Small intestine (tissue), 16 donors: ENCODE measurements at places on chromosomes 12 and 14.

DNA sequence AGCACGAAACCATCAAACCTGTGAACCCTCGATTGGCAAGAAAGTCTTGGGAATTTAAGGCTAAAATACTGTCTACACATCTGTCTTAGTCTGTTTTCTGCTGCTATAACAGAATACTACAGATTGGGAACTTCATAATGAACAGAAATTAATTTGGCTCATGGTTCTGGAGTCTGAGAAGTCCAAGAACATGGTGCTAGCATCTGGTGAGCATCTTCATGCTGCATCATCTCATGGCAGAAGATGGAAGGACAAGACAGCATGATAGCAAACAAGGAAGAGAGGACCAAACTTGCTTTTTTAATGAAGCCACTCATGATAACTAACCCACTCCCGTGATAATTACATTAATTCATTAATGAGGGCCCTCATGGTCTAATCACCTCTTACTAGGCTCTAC lies 102.0 kb upstream of the CDKN3 start:
- no peak for DNase-seq

DNA sequence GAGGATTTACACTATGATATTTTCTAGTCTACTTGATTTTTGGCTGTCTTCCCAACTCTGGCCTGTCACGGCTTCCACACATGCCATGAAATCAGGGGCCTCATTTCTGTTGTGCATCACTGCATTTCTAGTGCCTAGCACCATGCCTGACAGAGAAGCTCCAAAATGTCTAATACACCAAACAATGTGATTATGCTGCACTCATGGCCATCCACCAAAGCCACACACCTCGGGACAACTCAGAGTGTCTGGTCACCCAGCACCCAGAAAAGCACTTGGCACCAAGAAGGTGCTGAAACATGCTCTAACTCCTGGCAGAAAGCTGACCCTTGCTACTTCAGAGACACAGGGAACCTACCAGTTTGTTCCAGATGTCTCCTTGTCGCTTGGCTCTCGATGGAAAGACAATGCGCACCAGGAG lies 11.3 kb downstream of the GCN1 start:
- DNase-seq, result no peak

GRCh38 chr14:24866067-24866639 lies 183.8 kb downstream of the STXBP6 start:
- DNase-seq, result no peak

DNA sequence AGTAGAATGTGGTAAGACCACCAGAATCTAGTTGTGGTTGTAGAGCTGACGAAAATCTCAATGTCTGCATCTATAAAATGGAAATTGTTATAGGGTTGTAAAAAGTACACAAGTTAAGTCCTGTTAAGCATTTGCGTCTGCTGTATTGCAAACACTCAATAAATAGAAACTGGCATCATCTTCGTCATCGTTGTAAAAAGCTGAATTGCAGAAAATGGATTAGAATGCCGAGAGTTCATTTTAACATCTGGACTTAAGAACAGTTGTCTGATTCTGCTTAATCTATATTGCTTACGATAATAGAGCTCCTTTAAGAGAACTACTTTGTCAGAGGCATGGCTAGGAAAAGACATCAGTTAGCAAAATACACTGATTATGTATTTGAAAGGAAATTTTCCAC lies 33.2 kb downstream of the KCNMB4 start:
- DNase-seq, result no peak

DNA sequence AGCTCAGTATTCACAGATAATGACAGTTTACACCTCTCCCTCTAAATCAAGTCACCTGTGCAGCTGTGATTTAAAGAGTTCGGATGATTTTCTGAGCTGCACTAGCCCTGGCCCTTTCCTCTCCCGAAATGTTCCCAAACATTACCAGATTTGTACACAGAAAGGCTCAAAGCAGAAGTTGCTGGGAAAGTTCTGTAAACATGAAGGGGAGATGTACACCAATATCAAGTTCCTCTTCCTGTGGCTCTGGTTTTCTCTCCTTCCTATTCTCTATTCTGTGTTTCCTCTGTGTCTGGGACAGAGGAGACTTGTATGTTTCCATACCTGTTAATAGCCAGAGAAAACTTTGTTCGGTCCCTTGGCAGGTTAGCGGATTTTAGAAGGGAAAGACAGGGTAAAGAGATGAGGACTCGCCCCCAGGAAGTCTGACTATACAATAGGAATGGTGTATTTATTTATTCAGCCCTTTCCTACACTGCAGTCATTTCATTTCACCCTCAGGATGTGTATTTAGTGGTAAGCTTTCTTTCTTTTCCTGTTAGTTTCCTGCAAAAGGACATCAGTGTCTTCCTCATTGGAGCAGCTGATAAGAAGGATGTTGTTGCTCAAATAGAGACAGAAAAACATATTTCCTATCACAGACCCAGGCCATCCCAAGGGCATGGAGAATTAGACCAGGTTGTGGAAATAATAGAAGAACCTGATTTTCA lies 7.6 kb upstream of the NUMB start:
- peak; percentile 14 for DNase-seq

GRCh38 chr12:17665839-17666238 lies 424.2 kb downstream of the RERGL start:
- DNase-seq, result no peak

GRCh38 chr14:53599221-53599945 lies 357.2 kb downstream of the BMP4 start:
- DNase-seq, result no peak

DNA sequence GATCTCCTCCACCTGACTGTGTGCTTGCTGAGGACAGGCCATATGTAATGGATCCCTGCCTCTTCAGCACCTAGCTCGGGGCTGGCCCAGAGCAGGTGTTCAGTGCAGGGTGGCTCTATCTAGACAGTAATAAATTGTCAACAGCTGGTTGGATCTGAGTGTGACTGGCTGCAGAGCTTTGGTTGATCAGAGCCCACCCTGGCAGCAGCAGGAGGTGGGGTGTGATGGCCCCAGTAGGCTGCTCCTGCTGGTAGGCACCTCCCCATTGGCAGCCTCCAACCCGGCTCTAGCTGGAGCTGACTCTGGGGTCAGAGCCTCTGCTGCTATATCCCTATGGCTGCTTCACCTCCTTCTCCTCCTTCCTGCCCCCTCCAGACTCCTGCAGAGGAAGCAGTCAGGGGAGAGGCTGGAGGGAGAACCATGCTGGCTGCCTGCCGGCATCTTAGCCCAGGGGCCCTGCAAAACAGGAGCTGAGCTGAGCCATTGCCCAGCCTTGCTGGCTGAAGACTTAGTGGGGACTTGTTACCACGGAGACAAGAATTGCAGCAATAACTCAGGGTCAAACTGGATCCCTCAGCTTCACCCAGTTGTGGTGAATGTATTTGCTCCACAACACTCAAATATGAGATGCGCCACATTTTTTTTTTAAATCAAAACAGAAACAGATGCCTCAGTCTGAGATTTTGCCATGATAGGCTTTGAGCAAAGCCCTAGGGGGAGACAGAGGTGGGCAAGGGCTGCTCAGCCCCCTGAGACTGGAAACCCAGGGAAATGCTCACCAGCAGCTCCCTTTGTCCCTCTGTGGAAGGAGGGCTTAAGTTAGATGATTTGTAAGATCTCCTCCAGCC lies 22.2 kb downstream of the TMEM63C start:
- no peak for DNase-seq

DNA sequence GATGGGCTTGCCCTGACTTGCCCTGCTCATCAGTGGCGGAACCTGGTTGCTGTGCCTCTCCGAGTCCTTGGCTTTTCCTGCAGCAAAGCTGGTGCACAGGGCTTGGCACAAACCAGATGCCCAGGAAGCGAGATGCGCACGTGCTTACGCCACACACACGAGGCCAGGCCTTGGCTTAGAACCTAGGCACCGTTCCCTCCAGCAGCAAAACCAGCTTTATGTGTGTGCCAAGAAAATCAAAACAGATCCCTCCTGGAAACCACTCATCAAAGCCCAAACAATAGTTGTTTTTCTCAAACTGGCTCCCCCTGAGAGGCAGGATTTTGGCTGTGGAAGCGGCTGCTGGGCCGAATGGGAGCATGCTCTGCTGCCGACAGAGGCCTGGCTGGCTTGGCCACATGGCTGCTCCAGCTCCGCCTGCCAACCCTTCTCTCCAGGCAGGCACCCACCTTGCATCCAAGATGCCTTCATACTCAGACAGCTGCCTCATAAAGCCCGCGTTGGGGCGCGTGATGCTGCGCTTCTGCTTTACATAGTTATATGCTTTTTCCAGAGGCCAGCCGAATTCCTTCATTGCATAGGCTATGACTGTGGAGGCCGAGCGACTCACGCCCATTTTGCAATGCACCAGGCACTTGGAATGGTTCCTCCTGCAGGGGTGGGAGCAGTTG lies 58.7 kb downstream of the SSH1 start:
- DNase-seq, result no peak

DNA sequence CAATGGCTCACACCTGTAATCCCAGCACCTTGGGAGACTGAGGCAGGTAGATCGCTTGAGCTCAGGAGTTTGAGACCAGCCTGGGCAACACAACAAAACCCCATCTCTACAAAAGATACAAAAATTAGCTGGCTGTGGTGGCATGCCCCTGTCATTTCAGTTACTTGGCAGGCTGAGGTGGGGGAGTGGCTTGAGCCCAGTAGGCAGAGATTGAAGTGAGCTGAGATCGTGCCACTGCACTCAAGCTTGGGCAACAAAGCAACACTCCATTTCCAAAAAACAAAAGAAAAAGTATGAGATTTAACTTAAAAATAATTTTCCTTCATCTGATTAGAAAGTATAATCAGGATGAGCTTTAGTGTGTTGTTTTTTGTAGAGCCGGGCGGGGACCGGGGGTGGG lies 47.9 kb upstream of the BCAT1 start:
- no peak for DNase-seq

- DNase-seq, result no peak
Measured at GRCh38 chr14:101202627-101203404, 299.3 kb upstream of the RTL1 start.

- DNase-seq, result no peak
Measured at GRCh38 chr14:105433161-105433605, 13.6 kb downstream of the MTA1 start.

GRCh38 chr14:54516709-54517108 lies 7.0 kb downstream of the CGRRF1 start:
- DNase-seq, result no peak

- peak; percentile 92 for DNase-seq
Measured at GRCh38 chr14:105314287-105315200, at the start of gene PACS2. Gene PACS2 (plus strand): TSS chr14:105314748. CDS start chr14:105314919, 171 bp downstream.

DNA sequence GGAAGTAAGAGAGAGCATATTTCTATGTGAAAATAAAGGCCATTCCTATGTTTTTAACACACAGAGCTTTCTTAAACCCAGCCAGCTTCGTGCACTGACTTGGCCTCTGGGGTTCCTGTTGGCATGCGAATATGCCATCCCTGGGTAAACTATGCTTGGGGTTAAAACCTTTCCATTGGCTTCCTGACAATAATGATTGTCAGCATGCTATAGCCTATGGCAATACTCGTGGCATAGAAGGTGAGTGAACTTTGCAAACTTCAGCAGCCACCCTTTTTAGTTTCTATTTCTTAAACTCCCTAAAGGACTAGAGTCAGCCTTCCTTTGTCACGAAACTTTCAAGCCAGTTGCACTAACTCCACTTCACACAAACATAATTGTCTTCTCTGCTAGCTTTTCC lies 148.4 kb upstream of the RGS6 start:
- no peak for DNase-seq

GRCh38 chr12:102879144-102879763 lies 37.8 kb downstream of the PAH start:
- peak; percentile 2 for DNase-seq

DNA sequence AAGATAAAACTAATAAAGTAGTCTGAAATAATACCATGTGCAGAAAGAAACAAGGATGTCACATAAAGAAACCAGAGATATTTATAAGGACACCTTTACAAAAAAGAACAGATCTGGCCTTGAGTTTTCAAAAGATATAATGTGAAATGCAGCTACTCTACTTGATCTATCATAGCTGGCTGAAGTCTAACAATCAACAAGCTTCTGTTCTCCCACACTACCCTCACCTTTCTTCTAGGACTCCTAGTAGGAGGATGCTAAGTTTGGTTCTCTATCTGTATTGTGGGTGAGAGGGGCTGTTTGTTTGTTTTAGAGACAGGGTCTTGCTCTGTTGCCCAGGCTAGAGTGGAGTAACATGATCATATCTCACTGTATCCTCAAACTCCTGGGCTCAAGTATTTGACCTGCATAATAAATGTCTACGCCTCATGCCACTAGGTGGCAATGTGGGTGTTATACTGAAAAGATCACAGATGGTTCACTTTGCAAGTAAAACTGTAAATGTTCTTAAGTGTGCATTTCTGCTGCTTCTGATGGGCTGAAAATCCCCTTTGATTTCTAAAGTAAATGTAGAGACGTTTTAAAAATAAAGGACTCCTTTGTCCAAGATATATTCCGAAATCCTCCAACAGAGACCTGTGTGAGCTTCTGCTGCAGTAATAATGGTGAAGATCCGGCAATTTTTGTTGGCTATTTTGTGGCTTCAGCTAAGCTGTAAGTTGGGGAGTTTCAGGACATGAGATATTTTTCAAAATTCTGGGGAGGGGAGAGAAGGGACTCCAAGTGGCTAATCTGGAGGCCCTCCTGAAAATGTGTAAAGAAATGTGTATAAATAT lies 269.3 kb downstream of the DAD1 start:
- DNase-seq, result peak; percentile 71

DNA sequence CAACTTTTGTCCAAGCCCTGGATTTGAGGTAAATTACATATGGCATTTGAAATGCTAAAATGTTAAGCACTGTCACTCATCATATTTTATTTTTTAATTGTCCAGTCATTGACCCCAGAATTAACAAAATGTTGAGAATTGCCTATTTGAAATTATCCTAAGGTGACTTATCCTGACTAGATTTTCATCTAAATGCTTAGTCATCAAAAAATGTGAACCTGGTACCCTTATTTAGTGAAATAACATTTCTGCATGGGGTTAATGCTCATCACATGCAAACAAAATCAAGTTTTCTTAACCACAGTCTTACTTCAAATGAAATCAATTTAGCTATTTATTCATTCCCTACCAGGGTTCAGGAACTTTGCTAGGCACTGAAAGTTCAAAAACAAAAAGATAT lies 232.0 kb upstream of the DCN start:
- no peak for DNase-seq

DNA sequence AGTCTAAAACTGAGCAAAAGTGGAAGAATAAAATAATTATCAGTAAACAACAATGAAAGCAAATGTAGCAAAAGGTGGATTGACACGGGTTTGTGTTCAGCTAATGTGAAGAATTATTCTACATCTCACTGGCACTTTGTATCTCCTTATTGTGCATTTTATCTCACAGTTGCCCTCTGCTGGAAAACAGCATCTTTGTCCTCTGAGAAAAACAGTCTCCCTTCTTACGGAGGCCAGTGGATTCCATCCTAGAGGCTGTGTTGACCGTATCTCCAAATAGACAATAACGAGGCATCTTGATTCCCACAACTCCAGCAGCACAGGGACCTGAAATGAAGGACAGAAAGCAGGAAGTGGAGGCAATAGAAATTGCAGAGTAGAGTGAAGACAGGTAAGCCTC lies 51.3 kb upstream of the PLBD1 start:
- no peak for DNase-seq

- DNase-seq, result no peak
Measured at GRCh38 chr14:74574706-74575105, 37.3 kb downstream of the LTBP2 start.

DNA sequence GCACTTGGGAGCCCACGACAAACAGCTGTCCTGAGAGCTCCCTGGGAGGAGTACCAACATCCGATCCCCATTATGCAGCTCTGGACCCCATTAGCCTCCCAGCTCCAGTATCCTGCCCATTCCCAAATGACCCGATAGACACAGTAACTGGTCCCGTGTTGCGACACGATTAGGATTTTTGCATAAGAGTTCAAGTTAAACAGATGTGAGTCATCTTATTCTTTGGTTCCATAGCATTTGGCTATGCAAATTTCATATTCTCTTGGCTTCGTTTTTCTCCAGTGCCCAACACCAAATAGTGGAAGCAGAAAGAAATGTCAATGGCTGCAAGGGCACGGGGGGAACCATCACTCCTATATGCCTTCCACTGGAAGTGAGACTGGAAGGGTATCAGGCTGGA lies 43.0 kb upstream of the LRRC10 start:
- DNase-seq, result no peak
